AG09319 (cell line): ENCODE measurements at places on chromosomes 11 and 22.

DNA sequence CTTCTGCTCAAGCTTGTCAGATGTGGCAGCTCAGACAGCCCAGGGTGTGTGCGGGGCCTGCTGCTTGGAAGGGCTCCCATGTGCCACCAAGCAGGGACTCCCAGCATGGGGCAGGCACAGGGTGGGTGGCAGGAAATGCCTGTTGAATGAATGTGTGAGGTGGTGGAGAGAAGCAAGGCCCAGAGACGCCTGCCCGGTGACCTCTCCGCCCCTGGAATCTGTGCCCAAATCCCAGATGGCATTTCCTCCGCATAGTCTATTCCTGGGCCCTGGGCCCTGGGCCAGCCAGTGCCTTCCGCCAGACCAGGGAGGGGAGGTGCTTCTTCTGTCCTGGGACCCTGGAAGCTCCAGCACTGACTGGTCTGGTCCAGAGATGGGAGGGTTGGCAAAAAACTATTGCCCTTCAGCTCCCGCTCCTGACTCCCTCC is 3.7 kb downstream of the CST6 start:
- DNase-seq: no peak

GRCh38 chr22:46547883-46548244 is 10.4 kb upstream of the CELSR1 start:
- no peak for DNase-seq

GRCh38 chr11:66126064-66126463 is 56.0 kb downstream of the PACS1 start:
- no peak for DNase-seq

GRCh38 chr11:538431-539051 is 1.2 kb downstream of the LRRC56 start:
- DNase-seq: no peak

DNA sequence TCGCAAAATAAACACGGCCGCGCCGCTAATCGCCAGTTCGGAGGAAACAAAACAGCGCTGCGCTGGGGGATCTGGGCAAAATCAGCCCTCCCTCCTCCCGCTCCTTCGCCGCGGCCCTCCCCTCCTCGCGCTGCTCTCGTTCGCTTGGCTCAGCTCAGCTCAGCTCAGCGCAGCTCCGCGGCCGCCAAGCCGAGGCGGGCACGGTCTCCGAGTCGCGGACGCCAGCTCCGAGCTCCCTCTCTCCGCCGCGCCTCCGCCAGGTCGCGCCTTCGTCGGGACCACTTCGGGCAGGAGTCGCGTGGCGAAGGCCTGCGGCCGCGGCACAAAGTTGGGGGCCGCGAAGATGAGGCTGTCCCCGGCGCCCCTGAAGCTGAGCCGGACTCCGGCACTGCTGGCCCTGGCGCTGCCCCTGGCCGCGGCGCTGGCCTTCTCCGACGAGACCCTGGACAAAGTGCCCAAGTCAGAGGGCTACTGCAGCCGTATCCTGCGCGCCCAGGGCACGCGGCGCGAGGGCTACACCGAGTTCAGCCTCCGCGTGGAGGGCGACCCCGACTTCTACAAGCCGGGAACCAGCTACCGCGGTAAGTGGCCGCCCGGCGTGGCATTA is at the start of gene SPON1:
Gene SPON1, plus strand, starts transcription at position 162 of the 607 bp plus-strand sequence. Its CDS starts 182 bp downstream, at position 344.
- DNase-seq: no peak
